ENCODE measurements at places on chromosomes 6 and 20.

- no peak for DNase-seq
Measured at GRCh38 chr6:34813028-34813713, 21.3 kb downstream of the BLTP3A start.

DNA sequence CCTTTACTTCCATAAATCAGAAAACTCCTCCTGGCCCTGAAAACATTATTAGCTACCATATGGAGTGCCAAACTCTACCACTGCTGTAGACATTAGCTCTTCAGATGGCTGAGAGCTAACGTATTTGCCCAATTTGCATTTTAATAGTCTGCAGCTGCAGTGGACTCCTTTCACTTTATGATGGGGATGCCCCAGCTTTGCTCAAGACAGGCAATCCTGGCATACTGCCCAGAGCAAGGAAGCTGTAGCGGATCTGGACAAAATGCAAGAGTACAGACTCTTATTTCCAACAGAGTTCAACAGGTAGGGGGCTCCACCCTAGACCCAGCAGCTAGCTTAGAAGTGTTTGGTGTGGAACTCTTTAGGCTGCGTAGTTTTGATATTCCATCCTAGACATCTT, 246.7 kb downstream of the FOXC1 start:
- DNase-seq: no peak

DNA sequence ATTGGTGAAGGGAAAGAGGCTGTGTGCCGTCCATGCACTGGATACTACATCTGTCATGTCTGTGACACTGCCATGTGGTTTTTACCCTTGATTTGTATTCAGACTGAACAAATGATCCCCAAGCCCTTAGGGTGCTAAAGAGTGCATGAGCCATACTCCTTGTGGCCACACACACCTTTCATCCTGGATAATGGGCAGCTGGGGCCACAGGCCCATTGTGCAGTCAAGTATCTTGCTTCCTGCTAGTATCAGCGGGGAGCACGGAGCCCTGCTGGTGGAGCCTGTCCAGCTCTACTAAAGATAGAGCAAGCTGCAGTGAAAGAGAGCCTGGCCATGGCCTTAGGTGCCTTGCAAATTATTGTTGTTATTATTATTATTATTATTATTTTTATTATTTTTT, 75.1 kb downstream of the SLX4IP start:
- DNase-seq: no peak

- DNase-seq: no peak
Measured at GRCh38 chr6:158850807-158851115, 31.6 kb upstream of the EZR start.

DNA sequence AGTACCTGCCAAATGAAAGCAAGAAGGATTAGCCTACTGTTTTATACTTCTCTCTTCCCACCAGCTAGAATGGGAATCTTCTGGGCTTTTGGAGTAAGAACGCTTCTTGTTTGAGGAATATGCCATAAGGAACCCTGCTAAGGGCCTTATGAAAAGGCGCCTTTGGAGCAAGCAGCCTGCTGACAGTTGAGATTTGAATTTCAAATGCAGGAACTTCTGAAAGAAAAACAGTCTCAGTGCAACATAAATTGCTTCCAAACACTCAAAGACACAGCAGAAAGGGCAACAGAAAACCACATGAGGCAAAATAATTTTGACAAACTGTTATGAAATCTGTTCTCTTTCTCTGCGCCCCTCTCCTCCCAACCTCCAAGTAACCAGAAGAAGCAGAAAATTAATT, 149.4 kb upstream of the B3GAT2 start:
- no peak for DNase-seq

DNA sequence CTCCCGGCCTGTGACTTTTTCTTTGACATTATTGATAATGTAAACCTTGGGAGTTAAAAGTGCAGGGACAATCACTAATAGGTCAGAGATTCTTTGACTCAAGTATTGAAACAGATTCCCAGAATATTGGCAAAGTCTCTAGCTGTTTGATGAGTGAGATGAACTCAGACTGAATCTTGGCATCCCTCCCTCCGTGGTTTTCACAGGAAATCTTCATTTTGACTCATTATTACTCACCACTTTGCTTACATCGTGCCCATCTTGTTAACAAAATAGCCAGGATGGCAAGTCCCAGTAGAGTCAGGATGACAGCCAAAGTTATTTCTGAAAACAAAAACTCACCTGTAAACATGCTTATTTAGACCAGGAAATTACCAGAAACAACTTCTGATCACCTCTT, 2.0 kb downstream of the TSBP1 start:
- DNase-seq: no peak

DNA sequence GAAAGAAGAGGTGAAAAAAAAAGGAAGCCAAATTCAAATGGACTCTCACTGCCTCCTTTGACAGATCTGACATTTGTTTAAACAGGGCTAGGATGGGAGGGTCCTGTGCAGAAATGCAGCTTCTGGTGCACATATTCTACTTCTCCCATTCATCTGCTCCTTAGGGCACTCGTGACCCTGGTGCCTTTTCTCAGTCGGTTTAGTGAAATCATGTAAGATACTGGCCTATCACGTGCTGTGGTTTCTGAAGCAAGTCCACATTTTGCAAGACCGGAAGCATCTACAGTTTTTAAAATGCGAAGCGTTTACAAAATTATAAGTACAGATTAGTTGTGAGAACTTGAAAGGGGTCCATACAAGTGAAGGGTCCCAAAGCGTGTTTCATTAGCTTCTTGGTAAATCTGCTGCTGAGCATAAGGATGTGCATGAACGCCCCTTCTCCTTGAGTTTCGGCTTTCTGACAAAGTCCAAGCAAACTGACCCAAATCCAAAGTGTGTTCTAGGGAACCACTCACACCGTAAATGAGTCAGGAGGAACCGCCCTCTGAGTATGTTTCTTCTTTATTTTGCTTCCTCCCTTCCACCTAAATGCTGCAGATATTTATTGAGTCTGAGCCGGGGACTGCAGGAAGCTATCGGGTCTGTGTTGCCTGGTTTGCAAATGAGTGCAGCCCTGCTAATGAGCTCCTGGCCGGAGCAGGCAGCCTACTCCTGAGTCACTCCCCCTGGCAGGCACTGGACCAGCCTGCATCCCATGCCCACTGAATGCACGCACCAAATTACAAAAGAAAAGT, 323.8 kb upstream of the JARID2 start:
- DNase-seq: no peak
